Naive B cell (primary cell): ENCODE measurements at places on chromosomes 7 and 10.

DNA sequence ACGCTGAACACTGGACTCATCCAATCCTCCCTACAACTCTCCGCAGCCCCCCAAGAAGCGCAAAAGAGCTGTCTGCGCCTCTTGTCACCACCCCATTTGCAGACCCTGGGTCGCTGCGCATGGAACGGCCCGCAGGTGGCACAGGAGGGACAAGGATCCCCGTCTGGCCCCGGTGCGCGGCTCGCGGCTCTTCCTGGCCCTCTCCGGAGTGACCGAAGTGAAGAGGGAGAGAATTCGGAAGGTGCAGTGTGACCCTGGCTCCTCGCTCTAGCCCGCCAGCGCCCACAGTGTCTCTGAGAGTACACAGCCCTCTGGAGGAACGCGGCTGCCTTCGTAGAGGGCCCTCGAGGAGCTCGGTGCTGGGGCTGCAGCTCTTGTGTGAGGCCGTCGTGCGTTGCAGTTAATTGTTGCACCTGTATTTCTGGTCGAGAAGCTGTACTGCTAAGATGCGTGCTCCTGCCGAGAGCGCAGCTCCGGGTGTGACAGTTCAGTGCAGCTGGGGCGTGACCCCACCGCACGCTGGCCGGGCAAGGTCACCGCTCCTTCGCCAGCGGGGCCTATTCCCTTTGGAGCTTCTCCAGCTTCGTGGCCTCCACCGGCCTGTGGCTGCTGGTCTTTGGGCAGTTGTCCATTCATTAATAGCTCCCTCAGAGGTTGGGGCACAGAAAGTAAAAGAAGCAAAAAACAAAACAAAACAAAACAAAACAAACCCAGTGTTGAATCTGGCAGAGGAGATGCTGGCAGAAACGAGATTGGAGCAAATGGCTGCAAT is 119.0 kb downstream of the SEC23IP start:
- DNase-seq, result no peak

DNA sequence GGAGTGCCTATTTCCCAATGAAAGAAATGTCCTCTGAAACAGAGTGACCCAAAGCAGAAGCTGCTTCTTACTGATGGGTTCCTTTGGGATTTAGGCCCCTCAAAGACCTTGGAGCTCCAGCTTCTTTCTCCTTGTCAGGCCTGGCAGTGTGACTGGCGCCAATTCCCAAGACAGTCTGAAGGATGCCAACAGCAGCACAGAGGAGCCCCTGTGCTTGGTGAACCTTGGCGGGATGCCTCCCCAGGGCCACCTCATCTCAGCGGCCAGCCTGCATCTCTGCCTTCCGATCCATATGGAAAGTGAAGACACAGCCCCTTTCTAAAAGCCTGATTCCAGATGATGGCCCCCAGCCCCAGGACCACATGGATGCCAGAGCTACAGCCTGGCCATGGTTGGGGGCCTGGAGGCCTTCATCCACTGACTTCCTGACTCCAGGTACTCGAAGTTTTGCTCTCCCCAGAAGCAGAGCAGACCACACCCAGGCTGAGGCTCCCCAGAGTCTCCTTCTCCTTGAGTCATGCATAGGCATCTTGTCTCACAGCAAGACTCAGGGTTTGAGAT is 45.4 kb downstream of the FBXW4 start:
- no peak for DNase-seq

DNA sequence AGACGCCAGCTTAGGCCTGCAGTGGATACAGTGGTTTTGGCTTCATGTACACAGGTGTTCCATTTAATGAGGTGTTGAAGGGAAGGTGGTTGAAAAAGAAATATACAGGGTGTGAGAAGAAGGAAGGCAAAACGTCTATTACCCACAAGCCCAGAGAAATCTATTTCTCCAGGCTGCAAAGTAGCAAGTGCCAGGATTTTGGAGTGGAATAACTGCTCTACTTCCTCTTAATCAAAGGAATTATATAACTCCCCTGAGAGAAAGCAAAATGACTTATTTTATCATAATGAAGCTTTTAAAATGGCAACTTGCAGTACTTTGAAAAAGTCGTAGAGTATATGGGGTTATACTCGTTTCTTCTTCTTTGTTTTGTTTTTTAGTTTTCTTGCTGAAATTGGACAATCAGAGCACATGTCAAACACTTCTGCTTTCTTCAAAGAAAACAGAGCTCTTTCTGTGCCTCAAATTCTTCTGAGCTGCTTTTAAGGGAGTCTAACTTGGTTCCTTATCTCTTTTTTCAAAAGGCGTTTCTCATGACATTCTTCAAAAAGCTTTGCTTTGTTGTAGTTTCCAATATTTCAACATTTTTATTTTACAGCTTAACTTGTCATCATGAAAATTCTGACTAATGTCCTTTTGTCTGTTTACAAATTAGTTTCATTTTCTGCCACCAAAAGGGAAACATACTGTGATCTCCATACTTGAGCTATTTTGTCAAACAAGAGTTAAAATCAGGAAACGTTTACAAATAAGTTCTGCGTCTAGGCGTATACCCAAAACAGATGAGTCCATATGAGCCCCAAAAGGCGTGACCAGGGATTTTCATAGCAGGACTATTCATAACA is 289.7 kb downstream of the FRMD4A start:
- DNase-seq, result no peak

DNA sequence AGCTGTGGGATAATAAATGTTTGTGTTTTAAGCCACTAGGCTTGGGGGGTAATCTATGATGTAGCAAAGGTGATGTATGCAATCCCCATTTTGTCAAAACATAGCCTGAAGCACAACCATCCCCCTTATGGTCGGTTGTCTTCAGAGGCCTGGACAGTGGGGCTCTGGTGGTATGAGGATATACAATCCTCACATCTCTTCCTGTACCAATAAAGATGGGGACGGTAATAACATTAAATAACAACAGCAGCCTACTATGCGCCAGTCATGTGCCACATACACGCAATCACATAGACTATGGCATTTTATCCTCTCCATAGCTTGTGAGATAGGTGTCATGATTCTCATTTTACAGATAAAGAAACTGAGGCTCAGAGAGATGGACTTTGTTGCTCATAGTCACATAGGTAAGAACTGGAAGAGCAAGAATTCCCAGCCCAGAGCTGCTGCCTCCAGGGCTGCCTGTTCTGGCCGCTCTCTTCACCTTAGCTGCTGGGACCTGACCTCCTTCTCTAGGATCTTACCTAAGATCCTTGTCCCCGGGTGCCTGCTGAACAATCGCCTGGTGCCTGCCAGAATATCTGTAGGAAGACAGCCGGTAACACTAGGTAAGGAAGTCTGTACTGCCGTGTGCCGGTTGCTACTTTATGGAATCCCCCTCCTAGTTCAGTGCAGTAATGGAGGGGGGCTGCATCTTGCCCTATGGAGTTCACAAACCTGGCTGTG is 108.6 kb downstream of the ARHGAP22 start:
- DNase-seq, result no peak

DNA sequence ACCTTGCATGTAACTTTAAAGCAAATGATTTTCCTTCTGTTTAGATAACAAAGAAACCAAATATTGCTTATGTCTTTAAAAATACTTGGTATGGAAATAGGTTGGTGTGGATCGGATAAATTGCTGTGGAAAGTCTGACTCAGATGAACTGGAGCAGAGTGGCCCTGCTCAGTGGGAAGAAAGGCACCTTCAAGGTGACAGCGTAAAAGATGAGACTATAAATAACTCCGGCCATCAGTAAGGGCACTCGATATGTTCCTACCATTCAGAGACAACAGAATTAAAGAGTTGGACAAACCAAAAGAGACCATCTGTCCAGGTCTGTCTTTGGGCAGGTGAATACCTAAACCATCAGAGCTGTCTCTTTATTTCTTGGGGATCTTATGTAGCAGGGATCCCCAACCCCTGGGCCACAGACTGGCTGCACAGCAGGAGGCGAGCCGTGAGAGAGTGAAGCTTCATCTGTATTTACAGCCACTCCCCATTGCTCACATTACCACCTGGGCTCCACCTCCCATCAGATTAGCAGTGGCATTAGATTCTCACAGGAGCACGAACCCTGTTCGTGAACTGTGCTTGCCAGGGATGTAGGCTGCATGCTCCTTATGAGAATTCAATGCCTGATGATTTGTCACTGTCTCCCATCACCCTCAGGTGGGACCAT is 357.1 kb downstream of the PRPF18 start:
- no peak for DNase-seq

DNA sequence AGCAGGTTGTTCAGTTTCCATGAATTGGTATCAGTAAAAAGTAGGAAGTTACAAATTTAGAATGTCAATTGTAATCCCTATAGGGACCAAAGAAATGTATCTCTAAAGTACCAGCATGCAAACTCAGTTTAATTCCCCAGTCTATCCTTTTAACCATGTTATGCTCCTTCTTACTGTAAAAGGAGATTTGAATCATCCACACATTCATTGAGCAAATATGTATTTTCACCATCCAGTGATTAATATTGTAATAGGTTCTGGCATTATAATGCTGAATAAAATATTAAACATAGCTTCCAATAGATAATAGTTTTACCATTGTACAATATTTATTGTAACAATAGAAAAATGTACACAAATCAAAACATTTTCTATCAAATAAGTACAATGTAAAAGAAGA is 228.2 kb upstream of the SEMA3A start:
- DNase-seq, result no peak

DNA sequence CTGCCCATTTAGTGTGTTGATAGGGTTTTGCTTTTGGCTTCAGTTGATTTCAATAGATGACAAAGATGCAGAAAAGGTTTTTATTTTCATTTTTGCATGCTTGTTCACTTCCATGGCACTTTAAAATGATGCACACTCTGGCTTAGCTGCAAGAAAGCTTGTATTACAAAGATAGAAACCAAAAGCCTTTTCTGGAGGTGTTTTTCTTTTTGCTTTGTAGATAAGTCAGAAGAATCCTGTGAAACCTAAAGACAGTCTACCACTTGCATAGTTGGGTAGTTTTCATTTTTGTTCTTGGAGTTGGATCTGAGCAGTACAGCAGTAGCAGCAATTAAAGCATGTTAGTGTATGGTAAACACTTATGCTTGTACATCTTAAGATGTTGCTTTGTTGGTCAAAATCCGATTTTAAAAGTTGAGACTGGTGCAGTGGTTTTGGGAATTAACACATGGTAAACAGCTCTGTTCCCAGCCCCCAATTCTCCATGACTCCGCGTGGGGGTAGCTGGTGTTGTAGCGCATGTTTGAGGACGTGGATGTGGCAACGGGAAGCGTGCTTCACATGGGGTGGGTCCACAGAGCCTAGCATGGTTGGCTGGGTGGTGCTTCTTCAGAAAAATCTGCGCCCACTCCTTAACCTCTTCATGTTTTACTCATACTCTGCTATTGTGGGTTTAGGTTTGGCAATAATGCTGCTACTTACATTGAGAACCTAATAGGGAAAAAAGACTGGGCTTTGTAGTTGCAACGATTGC is 19.8 kb downstream of the CCNY start:
- DNase-seq, result no peak

- DNase-seq, result no peak
These were observed 125.6 kb upstream of the TNRC18 start for GRCh38 chr7:5549096-5549763.

GRCh38 chr10:19828278-19829049 is 12.2 kb downstream of the PLXDC2 start:
- no peak for DNase-seq

GRCh38 chr7:47568547-47568946 is 13.4 kb downstream of the TNS3 start:
- DNase-seq, result peak; percentile 54

- no peak for DNase-seq
These were observed 249.1 kb upstream of the SEMA3C start for GRCh38 chr7:81167934-81168333.

DNA sequence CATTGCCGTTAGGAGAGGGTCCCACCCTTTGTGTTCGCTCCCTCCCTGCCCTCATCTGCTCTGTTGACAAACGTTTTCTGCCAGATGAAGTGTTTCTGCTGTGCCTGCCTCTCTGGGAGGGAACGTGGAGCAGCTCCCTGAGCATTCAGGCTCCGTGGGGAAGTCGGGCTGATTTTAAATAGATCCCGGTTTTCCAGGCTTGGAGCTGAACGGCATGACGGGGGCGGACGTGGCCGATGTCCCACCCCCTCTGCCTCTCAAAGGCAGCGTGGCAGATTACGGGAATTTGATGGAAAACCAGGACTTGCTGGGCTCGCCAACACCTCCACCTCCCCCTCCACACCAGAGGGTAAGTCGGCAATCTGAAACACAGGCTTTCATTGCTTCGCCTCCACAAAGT is 101.9 kb upstream of the NPS start:
- no peak for DNase-seq

GRCh38 chr10:93751832-93752231 is 5.9 kb upstream of the LGI1 start:
- no peak for DNase-seq

GRCh38 chr10:75718991-75719390 is 287.6 kb downstream of the LRMDA start:
- DNase-seq, result no peak

GRCh38 chr7:94396596-94396995 is 1.9 kb downstream of the COL1A2 start:
- no peak for DNase-seq

DNA sequence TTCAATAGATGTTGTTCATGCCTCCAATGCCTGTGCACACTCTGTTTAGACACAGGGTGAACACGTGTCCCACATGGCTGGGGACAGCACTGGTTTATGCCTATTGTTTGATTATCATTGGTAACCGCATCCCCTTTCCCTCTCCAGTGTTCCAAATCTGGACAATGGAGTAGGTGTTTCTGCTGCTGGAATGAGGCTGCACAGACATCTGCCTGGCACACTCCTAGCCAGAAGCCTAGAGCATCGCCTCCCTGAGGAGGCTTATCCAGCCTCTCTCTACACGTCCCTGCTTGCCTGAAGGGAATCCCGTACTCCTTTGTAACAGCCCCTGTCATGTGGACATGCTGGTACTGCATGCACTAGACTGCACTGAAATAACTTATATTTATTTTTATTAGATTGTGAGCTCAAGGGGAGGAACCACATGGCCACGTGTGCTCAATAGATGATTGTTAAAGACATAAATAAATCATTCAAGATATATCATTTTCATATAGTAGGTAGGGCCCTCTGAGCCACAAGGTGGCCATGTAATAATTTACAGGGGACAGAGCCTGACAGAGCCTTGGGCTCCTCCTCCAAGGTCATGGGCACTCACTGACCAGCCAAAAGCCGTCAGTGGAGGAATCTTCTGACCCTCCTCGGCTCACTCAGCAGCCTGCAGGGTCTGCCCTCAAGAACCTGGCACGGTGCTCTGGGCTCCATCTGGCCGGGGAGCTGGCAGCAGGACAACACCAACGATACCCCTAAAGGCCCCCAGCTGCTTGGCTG is 310.9 kb upstream of the ZNF32 start:
- DNase-seq, result no peak

GRCh38 chr10:101967713-101968112 is 88.3 kb downstream of the ARMH3 start:
- DNase-seq, result no peak

- DNase-seq, result no peak
These were observed 393.4 kb downstream of the TFEC start for GRCh38 chr7:115637128-115637527.

GRCh38 chr7:23247046-23247602 is 549 bp downstream of the GPNMB start:
- no peak for DNase-seq

- DNase-seq, result no peak
These were observed 22.2 kb downstream of the MMS19 start for GRCh38 chr10:97475936-97476594.
